ENCODE measurements at places on chromosomes 12 and 14.
A peak's percentile ranks its signal among the peaks of the same experiment; 100 is the strongest.

DNA sequence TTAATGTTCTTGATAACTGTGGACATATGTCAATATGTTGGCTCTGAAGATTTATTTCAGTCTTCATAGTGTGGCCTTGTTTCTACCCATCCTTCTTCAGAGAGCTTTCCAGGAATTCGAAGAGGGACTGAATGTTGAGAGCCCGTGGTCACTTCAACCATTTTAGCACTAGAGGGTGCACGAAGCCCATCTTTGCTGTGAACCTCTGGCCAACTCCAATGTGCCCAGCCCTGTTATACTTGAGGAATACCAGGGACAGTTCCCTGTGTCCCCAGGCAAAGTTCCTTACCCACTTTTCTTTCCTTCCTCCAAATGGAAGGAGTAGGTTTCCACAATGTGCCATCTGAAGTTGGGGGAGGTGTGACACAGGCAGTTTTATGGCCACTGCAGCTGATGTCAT, 603.5 kb downstream of the RPL10L start:
- DNase-seq, result no peak

GRCh38 chr12:22334410-22335100, at the start of gene ST8SIA1:
TSS of gene ST8SIA1 (minus strand) at chr12:22334707. CDS start at chr12:22334232, 475 bp downstream.
- peak; percentile 38 for DNase-seq

DNA sequence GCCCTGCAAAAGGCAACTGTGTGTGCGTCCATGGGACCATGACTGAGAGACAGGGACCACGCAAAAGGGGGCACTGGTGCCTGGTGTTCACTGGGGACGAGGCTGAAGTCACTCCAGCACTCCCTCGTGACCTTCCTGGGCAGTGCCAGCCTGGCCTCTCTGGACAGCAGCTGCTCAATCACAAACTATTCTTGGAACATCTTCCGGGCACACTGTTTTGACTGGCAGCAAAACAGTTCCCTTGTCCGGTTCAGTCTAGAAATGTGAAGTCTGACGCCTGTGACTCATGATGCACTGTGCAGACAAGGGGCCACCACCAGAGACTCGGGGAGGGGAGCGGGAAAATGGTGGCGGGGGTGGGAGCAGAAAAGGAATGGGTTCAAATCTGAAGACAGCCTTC, 20.8 kb downstream of the SNRNP35 start:
- DNase-seq, result no peak

DNA sequence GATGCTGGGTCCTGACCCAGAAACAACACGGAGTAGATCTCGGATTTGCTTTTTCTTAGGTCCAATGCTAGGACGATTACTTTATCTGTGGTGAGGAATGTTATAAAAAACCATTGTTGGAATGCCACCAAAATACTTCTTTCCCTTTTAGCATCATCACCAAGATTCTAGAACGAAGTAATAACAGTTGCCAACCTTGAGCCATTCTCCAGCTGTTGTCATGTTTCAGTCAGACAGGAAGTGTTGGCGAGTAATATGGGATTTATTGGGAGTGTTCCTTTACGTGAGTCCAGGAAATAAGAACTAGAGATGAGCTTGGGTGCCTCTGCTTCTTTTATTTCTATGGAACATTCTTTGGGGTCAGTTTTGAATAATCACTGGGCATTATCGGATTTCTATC, 892.9 kb downstream of the DIO2 start:
- no peak for DNase-seq

DNA sequence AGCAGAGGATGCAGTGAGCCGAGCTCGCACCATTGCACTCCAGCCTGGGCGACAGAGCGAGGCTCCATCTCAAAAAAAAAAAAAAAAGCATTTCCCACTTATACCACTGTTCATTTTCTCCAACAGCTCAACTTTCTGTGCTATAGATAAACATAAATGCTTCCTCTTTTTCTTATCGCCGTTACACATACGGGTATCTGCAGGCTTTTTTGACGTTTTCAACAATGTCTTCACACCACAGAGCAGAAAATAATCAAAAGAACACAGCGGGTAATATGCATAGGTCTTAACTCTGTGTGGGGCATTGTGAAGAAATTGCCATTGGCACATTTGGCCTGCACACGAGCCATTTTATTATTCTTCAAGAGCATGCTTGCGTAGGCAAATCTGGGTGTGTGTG, 86.4 kb downstream of the CAPZA3 start:
- no peak for DNase-seq

DNA sequence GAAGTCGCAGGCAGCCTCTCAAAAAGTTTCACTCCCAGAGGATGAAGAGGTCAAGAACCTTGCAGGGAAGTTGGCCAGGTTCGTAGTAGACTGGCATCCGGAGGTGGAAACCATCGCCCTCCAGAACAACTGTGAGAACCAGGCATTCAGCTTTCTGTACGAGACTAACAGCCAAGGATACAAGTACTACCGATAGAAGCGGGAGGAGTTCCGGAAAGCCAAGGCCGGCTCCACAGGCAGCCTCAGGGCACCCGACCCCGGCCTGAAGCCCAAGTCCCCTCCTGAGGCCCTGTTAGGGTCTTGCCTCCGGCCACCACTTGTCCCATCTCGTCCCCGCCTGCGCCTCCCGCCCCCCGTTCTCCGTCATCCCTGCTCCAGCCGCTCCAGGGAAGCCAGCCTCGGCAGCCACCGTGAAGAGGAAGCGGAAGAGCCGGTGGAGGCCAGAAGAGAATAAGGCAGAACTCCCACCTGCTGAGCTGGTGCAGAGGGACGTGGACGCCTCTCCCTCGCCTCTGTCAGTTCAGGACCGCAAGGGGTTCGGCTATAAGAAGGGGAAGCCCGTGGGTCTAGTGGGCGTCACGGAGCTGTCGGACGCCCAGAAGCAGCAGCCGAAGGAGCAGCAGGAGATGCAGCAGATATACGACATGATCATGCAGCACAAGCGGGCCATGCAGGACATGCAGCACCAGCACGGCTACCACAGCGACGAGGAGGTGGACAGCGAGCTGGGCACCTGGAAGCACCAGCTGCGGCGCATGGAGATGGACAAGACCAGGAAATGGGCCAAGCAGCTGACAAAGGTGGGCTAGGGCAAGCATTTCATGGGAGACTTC, 366.8 kb upstream of the ATXN7L3B start:
- DNase-seq, result no peak

- no peak for DNase-seq
These were observed 926.8 kb downstream of the BCL11B start for GRCh38 chr14:98345161-98345560.

DNA sequence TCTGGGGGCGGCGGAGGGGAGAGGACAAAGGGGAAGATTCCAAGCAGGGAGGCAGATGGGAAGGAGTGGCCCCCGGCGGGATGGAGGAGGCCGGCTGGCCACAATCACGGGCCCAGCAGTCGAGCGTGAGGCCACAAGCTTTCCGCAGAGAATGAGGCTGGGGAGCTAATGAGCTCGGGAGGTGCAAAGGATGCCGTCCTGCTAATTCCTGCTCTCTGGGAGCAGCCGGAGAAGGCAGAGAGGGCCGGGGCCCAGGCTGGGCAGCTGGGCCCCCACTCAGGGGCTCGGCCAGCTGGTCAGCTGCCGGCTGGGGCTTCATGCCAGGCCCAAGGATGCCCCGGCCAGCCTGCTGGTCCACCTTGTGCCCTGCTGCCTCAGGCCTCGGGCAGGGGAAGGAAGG, 98.1 kb upstream of the LHX5 start:
- no peak for DNase-seq

DNA sequence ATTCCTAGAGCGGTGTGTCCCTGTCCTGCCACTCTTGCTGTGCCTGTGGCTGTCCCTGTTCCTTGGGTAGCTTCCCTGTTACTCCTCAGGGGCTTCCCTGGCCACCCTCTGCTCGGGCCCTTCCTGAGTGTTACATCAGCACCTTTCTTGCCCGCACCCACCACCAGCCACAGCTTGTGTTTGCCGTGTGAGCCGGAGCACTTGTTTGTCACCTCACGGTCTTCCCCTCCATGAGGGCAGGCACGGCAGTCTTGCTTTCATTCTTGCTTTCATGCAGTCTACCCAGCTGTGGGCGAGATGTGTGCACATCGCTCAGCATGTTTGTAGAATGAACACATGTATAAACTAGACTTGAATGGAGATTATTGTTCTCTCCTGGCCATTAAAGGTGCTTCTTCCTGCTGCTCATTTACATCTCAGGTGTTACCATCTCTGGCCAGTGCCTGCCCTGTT, 42.0 kb downstream of the TRAF3 start:
- DNase-seq, result peak; percentile 26

GRCh38 chr12:6791931-6792520, 2.7 kb downstream of the CD4 start:
- no peak for DNase-seq

GRCh38 chr12:55515696-55516095, 23.5 kb downstream of the OR6C68 start:
- no peak for DNase-seq

- DNase-seq, result no peak
These were observed 545 bp downstream of the SMARCC2 start for GRCh38 chr12:56188778-56189098.

GRCh38 chr14:69156224-69156623, 3.3 kb upstream of the DCAF5 start:
- DNase-seq, result no peak

- DNase-seq, result no peak
These were observed 116.8 kb downstream of the DAAM1 start for GRCh38 chr14:59305231-59305630.

DNA sequence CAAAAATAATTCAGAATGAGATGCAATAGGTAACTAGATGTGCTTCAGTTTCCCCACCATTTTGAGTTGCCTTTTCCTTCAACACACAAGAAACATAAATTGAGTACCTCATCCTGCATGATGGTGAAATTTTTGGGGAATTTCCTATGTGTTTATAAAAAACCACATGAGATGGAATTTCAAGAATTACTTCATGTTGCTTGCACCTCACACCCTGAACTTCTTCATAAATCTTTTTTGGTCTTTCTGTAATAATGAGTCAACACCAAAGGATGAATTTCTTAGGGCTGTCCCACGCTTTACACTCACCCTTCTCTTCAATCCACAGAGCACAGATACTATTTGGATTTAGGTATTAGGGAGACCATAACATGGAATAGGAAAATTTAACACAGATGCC, 22.6 kb upstream of the LUM start:
- DNase-seq, result no peak

DNA sequence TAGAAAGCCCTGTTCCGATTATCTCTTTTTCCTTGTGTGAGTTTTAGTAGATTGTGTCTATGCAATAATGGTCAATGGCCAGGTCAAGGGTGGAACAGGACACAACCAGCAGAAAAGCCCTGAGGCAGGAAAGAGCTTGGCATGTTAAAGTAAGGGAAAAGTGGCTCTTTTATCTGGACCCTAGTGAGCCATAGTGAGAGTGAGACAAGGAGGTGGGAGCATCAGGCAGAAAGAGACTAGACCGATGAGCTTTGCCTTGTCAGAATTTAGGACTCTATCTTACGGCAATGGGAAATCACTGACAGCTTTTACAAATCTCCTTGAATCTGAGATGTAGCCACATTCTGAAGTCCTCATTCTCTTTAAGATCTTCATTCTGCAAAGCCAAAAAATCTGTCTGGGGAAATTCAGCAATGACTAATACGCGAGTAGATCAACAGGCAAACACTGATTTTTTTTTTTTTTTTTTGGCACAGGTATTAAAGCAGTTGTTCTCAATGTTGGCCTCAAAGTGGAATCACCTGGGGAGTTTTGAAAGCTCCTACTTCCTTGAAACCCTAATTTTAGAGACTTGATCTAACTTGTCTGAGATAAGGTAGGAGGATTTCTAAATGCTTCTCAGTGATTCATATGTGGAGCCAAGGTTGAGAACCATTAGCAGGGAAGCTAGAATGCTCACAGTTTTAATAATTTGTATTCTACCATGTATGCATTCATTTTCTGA, 33.9 kb downstream of the TMEM19 start:
- DNase-seq, result no peak

DNA sequence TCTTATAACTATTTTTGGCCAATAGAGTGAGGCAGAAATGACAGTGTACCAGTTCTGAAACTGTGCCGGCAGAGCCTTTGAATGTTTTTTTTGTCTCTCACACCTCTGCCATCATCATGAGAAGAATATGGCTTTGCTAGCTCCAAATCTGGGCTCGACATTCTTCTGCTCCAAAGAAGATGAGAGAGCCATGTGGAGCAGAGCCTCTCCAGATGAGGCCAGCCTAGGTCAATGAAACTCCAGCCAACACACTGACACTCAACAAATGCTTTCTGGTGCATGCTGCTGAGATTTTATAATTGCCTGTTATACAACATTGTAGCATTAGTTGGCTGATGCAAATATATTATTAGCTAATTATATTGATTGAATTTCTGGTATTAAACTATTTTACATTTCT, 154.7 kb downstream of the SLC38A4 start:
- DNase-seq, result no peak

DNA sequence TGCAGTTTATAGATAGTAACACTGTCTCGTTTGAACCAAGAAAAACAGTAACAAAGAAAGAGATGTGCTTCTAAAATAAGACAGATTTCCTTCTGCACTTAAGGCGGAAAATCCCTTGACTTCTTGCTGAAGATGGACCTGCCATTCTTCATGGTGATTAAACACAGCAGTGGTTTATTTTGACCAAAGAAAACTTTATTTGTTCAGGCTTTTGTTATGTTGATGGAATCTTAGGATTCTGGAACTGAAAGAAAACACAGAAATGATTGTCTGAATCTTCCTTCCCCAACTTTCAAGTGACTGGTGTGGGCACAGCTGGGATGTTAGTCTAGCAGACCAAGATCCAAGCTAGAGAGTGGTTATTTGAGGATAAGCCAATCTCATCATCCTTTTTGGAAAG, 72.2 kb downstream of the DACT1 start:
- DNase-seq, result no peak

GRCh38 chr12:25957793-25958427, 572 bp upstream of the RASSF8 start:
- no peak for DNase-seq

GRCh38 chr14:99159341-99160340, 112.4 kb downstream of the BCL11B start:
- DNase-seq, result no peak

GRCh38 chr14:44963775-44964380, 1.9 kb downstream of the TOGARAM1 start:
- no peak for DNase-seq

DNA sequence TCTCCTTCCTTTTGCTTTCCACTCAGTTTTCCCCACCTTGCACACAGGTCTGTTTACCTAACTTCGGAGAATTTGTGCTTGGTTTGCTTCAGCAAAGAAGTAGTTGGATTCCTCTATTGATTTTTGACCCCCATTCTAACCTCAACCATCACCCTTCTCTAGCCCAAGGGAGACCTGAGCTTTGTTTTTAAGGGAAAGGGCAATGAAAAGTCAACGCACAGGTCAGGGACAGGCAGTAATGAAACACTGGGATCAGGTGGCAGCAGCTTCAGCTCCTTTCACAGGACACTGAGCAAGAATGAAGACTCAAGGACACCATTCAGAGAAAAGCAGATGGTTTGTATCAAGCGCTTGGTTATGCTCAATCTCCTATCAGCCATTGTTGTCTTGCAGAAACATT, 46.9 kb upstream of the KRR1 start:
- no peak for DNase-seq

- DNase-seq, result no peak
These were observed 3.1 kb downstream of the FUT8 start for GRCh38 chr14:65415613-65416012.

DNA sequence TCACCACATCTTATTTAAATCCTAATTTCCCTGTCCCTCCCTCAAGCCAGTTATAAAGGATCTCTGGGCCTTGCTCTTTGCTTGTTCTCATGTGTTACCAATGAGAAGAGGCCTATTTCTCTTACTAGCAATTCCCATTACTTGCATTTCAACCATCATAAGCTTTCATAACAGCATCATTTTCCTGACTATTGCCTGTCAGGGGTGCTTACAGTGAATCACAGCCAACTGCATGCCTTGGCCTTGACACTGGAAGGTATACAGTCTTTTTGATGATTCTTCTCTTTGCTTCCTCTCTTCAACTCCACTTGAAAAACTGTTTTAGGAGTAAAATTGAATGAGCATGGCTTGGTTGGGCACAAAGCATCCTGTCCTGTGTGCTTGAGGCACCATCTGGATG, 127.0 kb downstream of the NPAS3 start:
- DNase-seq, result no peak
